Vagina (tissue), 2 donors: ENCODE measurements at places on chromosomes 3 and 15. TPM values are rescaled to one million over a fixed set of nuclear protein-coding genes. Genes with fewer than 3 reads are reported as not detected.

RLBP1 gene
- not detected for total RNA-seq

DNA sequence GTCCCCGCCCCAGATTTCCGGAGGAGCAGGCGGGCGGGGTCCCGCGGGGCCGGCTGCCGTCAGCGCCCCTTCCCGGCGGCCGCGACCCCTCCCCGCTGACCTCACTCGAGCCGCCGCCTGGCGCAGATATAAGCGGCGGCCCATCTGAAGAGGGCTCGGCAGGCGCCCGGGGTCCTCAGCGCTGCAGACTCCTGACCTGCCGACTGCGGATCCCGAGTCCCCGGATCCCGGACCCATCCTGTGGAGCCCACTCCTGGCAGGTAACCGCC, at the start of gene TRH:
TRH (plus strand) TSS at position 157 of the 269 bp plus-strand sequence. CDS start 1,097 bp downstream, outside the sequence.
- DNase-seq = no peak

GRCh38 chr3:62632510-62633294, 242.5 kb downstream of the CADPS start:
- no peak for DNase-seq

GRCh38 chr3:128917291-128917690, 37.9 kb downstream of the ACAD9 start:
- no peak for DNase-seq

DNA sequence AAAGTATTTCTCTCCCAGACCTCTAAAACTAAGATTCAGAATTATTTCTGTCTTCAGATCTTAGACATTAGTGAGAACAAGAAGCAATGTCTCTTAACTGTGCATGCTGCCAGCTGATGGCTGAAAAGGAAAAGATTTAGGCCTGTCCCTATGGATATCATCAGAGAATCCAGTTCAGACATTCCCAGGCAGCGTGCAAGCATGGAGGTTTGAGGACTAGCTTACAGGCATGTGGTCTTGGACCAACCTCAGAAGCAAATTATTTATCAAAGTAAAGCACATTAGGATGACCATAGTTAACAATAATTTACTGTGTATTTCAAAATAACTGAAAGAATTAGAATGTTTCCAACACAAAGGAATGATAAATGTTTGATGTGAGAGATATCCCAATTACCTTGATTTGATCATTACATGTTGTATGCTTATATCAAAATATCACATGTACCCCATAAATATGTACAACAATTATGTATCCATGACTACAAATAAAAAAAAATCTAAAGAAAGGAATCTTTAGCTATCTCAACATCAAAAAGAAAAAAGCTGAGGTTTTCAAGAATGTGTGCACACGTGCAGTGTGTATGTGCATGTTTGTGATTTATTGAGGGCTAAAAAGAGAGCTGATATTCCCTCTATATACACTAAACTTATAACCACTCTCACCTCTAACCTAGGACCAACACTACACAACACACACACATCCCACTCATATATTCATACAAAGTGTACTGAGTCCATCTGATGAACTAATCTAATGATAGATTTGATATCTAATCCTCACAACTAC, 108.9 kb upstream of the THBS1 start:
- no peak for DNase-seq

DNA sequence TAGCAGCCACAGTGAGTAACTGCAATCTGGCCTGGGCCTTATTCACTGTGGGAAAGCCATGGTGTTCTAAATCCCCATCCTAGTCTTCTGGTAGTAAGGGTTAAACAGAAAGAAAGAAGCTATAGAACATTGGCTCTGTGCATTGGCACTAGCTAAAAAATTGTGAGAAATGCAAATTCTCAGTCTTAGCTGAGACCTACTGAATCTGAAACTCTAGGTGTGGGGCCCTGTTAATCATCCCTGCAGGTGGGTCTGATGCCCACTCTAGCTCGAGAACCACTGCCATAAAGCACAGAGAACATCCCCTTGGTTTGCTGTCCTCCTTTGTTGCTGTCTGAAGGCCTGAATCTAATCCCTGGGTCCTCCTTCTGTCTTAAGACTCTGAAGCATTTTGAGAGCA, 59.3 kb downstream of the MEIS2 start:
- DNase-seq = no peak

GRCh38 chr3:181174676-181175233, 185.2 kb upstream of the DNAJC19 start:
- DNase-seq = no peak

KLF13 gene
- 30.9 TPM for total RNA-seq

DNA sequence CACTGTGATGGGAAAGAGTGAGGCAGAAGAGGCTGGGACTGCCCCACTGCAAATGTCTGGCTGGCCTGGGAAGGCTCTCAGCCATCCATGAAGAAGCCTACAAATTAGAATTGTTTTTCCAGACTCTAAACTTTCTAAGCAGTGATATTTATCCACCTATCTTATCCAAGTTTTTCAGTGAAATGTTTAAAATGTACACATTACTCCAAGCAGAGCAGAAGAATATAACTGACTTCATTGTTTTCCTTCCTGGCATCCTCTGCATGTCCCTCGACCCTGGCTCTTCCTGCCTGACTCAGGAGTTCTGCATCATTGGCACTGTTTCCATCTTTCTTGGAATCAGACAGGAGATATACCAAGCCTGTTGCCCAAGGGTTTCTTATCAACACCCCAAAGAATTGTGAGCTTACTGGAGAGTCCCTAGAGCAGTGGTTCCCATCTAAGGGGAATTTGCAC, 401.5 kb upstream of the PROK2 start:
- no peak for DNase-seq

- DNase-seq = no peak
Observed at GRCh38 chr15:61892140-61892539, 168.1 kb downstream of the VPS13C start.

GRCh38 chr15:72521682-72522081, 47.6 kb downstream of the ARIH1 start:
- DNase-seq = no peak

HACD3 gene
- total RNA-seq = 30.2 TPM

- no peak for DNase-seq
Observed at GRCh38 chr3:141401573-141402475, 33.5 kb downstream of the ZBTB38 start.

ARPP19 gene
- total RNA-seq = 62.9 TPM

DNA sequence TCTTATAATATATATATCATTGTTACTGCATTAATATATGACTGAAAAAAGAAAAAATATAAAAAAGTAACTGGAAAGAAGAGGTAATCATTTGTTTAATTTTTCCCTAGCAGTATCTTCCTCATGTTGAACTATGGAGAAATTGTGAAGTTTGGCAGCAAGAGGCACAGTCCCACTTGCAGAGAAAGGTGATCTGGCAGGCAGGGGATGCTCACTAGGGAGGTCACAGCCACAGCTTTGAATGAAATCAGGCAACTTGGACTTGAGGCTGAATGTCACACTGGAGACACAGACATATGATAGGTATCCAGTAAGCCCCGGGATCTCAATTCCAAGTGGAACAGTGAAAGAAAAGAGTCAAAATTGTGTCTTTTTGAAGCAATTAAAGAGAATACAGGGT, 149.9 kb upstream of the RORA start:
- DNase-seq = no peak

TMEM212 gene
- total RNA-seq = not detected

DNA sequence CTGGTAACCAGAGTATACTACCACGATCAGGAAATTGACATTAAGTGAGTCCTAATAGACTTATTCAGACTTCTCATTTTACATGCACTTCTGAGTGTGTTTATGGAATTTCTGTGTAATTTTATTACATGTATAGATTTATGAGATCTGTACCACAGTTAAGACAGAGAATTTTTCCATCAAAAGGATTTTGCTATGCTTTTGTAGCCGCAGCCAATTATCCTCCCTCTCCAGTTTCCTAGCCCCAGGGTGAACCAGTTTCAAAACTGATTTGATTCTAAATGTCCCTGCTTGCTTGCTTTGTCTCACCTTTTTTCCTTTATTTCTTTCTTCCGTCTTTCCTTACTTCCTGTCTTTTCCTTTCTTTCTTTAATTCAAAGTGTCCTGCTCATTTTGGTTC, 661.2 kb upstream of the BCHE start:
- DNase-seq = no peak

- no peak for DNase-seq
Observed at GRCh38 chr15:40990080-40990479, 36.8 kb downstream of the CHAC1 start.

MAGEL2 gene
- 2.0 TPM for total RNA-seq

- no peak for DNase-seq
Observed at GRCh38 chr3:172021164-172021563, 18.2 kb upstream of the FNDC3B start.

DNA sequence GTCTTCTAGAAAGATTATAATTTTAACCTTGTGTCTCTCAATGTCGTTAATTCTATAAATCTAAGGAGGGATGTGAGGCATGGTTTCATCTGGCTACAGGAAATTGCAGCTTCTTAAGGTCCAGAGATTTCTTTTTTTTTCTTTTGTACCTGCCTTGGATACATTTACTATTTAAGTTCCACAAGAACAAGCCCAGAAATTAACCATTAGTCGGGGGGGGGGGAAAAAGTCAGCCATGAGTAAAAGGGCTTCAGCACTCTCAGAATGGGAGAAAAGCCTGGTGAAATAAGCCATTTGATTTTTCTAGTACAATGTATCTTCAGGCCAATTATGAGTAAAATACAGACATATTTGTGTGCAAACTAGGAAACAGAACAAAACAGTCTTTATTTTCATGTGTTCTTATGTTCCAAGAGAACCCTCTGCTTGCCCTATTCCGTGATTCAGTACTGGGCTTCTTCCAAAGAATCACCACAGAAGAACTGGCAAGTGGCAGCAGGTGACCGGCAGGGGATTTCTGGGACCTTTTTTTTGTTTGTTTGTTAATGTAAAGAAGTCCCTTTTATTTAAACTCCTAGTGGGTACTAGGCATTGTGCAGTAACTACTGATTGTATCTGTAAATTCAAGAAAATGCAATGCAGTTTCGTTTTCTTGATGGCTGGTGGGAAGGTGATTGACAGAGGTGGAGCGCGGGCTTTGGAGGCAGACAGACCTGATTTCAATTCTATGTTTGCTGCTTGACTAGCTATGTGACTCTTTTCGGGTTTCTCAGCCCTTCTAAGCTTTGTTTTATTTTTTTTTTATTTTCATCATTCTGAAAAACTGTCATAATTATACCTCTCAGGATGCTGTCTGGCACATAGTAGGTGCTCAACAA, 82.5 kb downstream of the PEX5L start:
- no peak for DNase-seq

GRCh38 chr3:14461748-14462324, 59.4 kb downstream of the SLC6A6 start:
- no peak for DNase-seq

PCCB gene
- 16.7 TPM for total RNA-seq

LRRC3B gene
- total RNA-seq = 0.74 TPM

- DNase-seq = no peak
Observed at GRCh38 chr3:47586746-47587145, 8.1 kb upstream of the CSPG5 start.

DNA sequence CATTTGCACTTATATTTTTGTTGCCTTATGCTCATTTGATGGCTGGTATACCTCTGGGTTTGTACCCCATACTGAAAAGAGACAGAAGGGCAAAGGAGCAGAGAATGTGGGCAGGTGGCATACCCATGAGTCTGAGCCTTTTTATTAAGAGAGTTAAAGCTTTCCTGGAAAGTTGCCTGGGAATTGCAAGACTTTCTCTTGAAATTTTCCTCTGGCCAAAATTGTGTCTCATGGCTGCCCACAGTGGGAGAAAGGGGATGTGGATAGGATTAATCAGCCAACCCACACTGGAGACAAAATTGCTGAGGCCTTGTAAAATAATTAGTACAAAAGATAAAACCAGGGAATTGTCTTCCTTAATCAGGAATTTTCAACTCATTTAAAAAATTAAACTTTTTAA, 8.2 kb upstream of the NMD3 start:
- no peak for DNase-seq

GRCh38 chr3:65829228-65829627, 209.5 kb downstream of the MAGI1 start:
- DNase-seq = no peak

- DNase-seq = no peak
Observed at GRCh38 chr3:30672959-30673358, 66.6 kb downstream of the TGFBR2 start.

DNA sequence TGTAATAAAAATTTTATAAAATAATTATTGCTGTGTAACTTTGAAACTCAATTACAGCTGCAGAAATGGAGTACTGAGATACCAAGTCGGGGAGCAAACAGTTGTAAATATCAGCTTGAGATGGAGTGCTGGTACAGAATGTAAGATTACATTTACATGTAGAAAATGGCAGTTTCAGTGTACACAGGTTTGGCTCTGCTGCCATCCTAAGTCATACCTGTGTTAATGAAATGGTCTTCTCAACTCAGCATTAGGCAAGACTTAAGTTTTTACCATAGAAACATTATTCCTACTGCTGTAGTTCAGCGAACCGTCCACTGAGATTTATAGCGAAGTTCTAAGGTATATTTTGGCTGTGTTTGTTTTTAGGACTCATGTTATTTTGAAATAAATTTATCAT, 110.1 kb upstream of the TBL1XR1 start:
- DNase-seq = no peak

GRCh38 chr3:16837602-16838001, 47.2 kb upstream of the PLCL2 start:
- no peak for DNase-seq

GRCh38 chr3:109050591-109051167, 67.3 kb downstream of the MORC1 start:
- no peak for DNase-seq

- DNase-seq = no peak
Observed at GRCh38 chr15:86295511-86295910, 215.8 kb downstream of the AGBL1 start.

GRCh38 chr3:40229963-40230362, 79.5 kb upstream of the EIF1B start:
- no peak for DNase-seq

SKOR1 gene
- 0.25 TPM for total RNA-seq
